Activated naive CD4-positive, alpha-beta T cell (primary cell): ENCODE measurements at places on chromosomes 7 and 10.

DNA sequence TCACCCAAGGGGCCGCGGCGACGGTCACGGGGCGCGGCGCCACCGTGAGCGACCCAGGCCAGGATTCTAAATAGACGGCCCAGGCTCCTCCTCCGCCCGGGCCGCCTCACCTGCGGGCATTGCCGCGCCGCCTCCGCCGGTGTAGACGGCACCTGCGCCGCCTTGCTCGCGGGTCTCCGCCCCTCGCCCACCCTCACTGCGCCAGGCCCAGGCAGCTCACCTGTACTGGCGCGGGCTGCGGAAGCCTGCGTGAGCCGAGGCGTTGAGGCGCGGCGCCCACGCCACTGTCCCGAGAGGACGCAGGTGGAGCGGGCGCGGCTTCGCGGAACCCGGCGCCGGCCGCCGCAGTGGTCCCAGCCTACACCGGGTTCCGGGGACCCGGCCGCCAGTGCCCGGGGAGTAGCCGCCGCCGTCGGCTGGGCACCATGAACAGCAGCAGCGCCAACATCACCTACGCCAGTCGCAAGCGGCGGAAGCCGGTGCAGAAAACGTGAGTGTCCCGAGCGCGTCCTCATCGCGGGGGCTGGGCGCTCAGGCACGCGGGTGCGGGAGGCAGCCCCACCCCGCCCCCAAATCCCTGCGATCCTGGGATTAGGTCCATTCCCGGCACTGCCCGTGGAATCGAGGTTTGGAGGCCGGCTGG lies 509 bp downstream of the AHR start:
- peak; percentile 57 for DNase-seq

GRCh38 chr7:30354791-30355190 lies 70.4 kb downstream of the ZNRF2 start:
- DNase-seq, result no peak

- no peak for DNase-seq
Measured at GRCh38 chr10:12507165-12507850, 158.0 kb downstream of the CAMK1D start.

- DNase-seq, result no peak
Measured at GRCh38 chr7:48084727-48085432, 4.2 kb upstream of the UPP1 start.

- no peak for DNase-seq
Measured at GRCh38 chr10:48451969-48452878, 145.7 kb downstream of the MAPK8 start.

DNA sequence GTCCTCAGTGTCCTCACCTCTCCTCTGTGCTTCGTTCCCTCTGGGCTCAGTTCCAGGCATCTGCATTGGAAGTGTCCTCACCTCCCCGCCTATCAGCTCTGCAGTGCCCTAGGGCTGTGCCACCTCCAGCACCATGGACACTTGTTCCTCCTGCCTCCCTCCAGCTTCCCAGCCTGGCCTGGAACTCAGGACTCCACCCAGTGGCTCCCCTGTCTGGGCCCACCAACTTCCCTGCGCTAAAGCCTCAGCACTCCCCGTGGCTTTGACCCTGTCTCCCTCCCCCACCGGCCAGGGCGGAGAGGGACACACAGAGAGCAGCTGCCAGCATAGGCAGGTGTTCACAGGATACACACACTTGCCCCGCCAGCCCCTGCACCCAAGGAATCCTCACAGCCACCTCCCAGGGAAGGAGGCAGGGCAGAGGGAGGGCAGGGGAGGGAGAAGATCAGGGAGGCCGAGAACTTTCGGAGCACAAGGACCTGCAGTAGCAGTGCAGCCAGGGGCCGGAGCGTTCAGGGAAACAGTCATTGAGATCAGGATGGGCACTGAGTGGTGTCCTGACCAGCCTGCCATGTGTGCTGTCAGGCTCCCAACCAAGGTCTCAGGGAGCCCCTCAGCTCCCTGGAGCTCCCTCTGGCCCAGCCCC lies 31.3 kb downstream of the ANXA8 start:
- DNase-seq, result no peak

DNA sequence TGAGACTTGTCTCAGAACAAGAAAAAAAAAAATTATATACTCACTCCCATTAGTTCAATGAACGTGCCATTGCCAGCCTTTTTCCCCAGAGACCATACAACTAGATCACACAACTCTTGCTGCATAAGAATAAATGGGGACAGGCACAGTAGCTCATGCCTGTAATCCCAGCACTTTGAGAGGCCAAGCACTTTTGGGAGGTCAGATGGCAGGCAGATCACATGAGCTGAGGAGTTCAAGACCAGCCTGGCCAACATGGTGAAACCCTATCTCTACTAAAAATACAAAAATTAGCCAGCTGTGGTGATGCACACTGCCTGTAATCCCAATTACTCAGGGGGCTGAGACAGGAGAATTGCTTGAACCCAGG lies 13.6 kb downstream of the PDLIM1 start:
- DNase-seq, result no peak

DNA sequence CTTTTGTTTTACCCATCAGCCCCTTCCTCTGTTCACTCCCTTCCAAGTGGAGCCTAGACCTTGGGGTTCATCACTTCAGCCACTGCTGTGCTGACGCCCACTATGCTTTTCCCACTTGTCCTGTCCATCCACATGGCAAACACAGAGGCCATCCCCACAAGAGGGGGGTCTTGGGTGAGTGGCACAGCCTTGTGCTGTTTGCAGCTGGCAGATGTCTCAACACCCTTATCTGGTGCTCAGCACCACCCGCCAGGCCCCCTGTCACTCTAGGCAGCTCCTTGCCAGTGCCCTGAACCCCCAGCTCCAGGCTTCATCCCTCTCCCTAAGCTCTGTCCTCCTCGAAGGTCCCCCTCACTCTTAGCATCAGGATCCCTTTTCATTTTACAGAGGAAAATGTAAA lies 13.1 kb downstream of the BLVRA start:
- no peak for DNase-seq

DNA sequence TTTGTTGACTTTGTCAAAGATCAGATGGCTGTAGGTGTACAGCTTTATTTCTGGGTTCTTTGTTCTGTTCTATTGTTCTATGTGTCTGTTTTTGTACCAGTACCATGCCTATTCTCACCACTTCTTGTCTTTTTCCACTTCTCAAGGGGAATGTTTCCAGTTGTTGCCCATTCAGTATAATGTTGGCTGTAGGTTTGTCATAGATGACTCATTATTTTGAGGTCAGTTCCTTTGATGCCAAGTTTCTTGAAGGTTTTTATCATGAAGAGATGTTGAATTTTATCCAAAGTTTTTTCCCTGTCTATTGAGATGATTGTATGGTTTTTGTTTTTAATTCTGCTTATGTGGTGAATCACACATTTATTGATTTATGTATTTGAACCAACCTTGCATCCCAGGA lies 216.7 kb upstream of the RNF32 start:
- no peak for DNase-seq

DNA sequence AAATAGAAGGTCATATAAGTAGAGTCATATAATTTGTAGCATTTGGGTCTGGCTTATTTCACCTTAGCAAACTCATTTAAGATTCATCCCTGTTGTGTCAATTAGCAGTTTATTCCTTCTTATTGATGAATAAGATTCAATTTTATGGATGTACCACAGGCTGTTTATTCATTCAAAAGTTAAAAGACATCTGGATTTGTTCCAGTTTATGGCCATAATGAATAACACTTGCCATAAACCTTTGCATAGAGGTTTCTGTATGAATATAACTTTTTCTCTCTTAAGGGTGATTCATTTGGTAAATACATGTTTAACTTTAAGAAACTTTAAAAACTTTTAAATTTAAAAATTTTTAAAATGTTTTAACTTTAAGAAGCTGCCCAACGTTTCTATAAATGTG lies 66.4 kb downstream of the CPED1 start:
- DNase-seq, result no peak

DNA sequence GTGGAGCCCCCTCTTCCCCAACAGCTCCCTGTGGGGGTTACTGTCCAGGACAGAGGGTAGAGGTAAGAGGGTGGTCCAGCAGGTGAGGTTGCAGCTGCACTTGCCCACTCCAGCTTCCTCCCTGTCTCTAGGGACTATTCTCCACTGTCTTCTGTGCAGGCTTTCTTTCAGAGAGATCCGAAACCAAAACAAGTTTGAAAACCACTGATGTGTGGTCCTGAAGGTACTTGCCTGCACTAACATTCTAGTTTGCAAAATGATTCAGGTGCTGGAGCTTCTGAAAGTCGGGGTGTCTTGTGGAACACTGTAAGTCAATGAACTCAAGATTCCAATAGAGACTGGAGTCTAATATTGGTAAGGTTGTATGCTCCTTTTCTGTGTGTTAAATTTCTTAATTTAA lies 63.1 kb downstream of the BLNK start:
- DNase-seq, result no peak

- no peak for DNase-seq
Measured at GRCh38 chr10:77506517-77507200, 130.9 kb downstream of the KCNMA1 start.

GRCh38 chr10:125063256-125063925 lies 97.0 kb downstream of the CTBP2 start:
- no peak for DNase-seq

GRCh38 chr10:112332509-112333228 lies 41.2 kb upstream of the ACSL5 start:
- DNase-seq, result no peak

DNA sequence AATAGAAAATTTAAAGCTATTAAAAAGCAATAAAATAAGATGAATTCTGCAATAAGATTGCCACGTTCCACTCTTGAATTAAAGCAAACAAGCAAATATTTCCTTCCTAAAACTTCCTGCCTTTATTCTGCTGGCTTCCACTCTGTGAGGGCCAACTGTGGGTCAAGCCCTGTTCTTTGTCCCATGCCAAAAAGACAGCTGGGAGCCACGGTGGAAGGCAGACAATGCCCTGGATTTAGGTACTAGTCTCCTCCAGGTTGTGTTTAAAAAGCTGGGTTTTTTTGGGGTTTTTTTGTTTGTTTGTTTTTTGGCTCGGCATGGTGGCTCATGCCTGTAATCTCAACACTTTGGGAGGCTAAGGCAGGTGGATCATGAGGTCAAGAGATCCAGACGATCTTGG lies 39.1 kb downstream of the LRRTM3 start:
- DNase-seq, result no peak

DNA sequence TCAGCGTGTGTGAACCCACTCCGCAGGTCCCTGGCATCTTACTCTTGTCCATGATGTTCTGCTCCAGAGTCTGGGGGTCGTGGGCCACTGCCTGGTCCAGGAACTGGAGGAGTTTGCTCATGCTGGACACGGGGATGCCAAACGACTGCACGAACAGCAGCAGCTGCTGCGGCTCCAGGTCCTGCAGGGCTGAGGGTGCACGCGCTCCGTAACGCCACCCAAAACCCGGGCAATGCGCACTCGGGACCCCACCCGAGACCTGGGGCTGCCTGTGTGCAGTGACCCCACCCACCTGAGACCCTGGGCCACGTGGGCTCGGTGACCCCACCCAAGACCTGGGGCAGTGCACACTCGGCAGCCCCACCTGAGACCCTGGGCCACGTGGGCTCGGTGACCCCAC lies 22.0 kb upstream of the MICALL2 start:
- DNase-seq, result no peak

DNA sequence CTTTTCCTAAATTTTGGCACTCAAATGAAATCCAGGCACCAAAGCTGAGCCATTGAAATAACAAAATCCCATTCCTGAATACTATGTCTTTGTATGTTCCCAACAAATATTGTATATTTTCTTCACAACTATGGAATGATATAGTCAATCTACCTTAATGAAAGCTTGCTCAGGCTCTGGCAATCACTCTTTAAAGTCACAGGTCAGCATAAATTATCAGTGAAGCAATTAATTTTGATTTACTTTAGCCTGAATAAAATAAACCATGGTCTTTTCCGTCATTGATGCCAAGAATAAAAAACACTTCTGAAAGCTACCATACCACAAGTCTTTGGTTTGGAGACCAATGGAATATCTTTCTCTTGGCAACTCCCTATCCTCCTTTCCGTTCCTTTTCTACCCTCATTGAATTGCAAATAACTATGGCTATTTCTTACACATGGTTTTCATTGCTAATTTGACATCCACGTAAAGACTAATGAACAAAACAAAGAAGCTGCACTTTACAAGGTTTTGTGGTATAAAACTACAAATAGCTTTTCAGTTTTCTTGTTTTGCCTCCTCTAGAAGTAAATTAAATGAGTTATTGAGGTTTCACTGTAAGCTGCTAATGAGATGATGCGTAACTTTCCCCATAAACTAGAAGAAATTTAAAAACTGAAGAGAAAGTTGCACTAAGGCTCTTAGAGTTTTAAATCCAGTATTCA lies 166.6 kb downstream of the TAX1BP1 start:
- no peak for DNase-seq

DNA sequence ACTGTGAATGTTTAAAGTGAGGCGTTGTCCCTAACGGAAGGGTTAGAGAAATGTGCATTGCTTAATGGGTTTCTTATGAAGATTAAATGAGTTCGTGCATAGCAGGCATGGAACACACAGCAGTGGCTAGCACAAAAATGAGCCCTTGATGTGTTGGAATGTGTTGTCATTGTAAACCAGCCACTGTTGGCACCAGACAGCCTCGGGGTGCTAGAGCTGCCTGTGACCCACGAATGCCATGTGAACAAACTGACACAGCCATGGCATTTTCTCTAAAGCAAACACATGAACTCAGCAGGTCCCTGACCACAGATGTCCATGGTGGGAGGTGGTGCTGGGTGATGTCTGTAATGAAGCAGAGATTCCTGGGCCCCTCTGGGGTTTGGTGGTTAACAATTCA lies 111.1 kb upstream of the DPP6 start:
- DNase-seq, result no peak

- no peak for DNase-seq
Measured at GRCh38 chr7:51067757-51068156, 248.9 kb downstream of the COBL start.

GRCh38 chr7:55206235-55207029 lies 158.7 kb upstream of the LANCL2 start:
- DNase-seq, result no peak

- no peak for DNase-seq
Measured at GRCh38 chr7:46705386-46706255, 784.5 kb upstream of the IGFBP3 start.

GRCh38 chr7:151148319-151149259 lies 18.9 kb downstream of the GBX1 start:
- DNase-seq, result no peak

- no peak for DNase-seq
Measured at GRCh38 chr10:72323771-72324191, 30.9 kb downstream of the DNAJB12 start.

DNA sequence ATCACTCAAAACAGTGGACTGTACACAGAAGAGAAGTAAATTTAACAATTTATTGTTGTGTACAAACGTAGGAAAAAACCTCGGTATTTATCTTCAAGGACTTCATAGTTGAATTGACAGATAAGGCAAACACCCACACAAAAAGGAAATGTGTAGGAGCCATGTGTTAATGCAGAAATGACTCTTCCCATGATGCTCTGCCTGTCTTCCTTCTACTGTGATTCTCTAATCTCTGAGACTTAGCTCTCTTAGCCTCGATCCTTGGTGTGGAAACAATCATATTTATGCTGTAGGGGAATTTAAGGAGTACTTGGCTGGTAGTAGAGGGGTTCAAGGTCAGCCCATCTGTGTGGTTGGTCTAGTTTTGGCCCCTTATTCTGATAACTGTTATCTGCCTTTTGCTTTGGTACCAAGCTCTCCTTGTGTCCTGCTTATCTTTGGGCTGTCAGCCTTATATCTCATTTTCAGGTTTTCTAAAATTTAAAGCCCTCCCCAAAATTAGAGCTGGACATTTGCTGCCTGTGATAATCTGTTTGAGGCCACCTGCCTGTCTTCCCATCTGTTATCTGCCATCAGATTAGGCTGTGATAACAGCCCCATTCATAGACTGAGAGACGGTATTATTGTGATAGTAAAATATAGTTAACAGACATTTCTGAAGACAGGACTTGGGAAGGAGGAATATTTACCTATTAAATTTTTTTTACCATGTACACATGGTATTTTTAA lies 81.7 kb downstream of the GPR85 start:
- DNase-seq, result no peak

GRCh38 chr7:22142572-22142971 lies 196.9 kb upstream of the CDCA7L start:
- no peak for DNase-seq
